ENCODE measurements at places on chromosomes 5 and 9.
A peak's percentile ranks its signal among the peaks of the same experiment; 100 is the strongest.

GRCh38 chr5:73030995-73031394, 75.2 kb downstream of the FCHO2 start:
- no peak for DNase-seq

- DNase-seq, result peak; percentile 46
Measured at GRCh38 chr5:80083101-80083890, 48.1 kb downstream of the THBS4 start.

GRCh38 chr9:97525451-97525850, 24.0 kb downstream of the TMOD1 start:
- DNase-seq, result no peak

- no peak for DNase-seq
Measured at GRCh38 chr5:107592515-107592914, 78.2 kb downstream of the EFNA5 start.

GRCh38 chr9:127233989-127234388, 30.6 kb upstream of the GARNL3 start:
- DNase-seq, result no peak

DNA sequence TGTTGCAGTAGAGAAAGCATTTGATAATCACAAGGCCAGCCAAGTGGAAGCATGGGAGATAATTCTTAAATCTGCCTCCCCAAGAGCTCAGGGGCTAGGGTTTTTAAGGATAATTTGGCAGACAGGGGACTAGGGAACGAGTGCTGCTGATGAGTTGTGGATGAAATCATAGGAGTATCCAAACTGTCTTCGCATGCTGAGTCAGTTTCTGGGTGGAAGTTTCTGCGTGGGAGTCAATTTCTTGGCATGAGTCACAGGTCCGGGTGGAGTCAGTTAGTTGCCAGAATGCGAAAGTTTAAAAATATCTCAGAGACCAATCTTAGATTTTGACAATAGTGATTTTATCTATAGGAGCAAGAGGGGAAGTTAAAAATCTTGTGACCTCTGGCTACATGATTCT, 112.6 kb downstream of the TMC1 start:
- no peak for DNase-seq

- no peak for DNase-seq
Measured at GRCh38 chr5:172593306-172593705, 47.8 kb upstream of the NEURL1B start.

GRCh38 chr5:77853353-77853907, 77.3 kb upstream of the TBCA start:
- no peak for DNase-seq

Measured in CD4-positive, alpha-beta T cell treated with Interleukin-6 at 100 ng/mL for 8 hours (primary cell).